ENCODE measurements at places on chromosomes 1 and 21. TPM values are rescaled to one million over a fixed set of nuclear protein-coding genes. Genes with fewer than 3 reads are reported as not detected.

The RHBG gene
- not detected for total RNA-seq

The DNAJC6 gene
- total RNA-seq: 0.06 TPM

The CNIH3 gene
- 7.8 TPM for total RNA-seq

DNA sequence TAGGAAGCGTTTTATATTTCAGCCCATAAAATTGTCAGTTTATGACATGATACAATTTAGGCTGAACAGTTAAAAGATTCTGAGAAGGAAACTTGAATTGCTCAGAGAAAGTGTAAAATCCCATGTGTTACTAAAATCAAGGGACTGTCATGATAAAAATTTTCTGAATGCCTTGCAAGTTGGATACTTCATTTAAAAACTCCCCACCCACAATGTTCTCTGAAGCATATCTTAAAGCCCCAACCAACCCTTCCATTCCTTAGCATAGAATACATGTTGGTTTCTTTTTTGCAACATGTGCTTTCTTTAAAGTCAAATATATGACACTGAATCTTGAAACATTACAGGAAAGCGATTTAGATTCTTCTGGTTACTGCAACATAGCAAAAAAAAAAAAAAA lies 97.4 kb downstream of the MRPL39 start:
- no peak overlapping the region for H3K4me3 ChIP-seq
- DNase-seq: no peak
- H3K36me3 ChIP-seq: no peaks in the 10 kb centered on the region

DNA sequence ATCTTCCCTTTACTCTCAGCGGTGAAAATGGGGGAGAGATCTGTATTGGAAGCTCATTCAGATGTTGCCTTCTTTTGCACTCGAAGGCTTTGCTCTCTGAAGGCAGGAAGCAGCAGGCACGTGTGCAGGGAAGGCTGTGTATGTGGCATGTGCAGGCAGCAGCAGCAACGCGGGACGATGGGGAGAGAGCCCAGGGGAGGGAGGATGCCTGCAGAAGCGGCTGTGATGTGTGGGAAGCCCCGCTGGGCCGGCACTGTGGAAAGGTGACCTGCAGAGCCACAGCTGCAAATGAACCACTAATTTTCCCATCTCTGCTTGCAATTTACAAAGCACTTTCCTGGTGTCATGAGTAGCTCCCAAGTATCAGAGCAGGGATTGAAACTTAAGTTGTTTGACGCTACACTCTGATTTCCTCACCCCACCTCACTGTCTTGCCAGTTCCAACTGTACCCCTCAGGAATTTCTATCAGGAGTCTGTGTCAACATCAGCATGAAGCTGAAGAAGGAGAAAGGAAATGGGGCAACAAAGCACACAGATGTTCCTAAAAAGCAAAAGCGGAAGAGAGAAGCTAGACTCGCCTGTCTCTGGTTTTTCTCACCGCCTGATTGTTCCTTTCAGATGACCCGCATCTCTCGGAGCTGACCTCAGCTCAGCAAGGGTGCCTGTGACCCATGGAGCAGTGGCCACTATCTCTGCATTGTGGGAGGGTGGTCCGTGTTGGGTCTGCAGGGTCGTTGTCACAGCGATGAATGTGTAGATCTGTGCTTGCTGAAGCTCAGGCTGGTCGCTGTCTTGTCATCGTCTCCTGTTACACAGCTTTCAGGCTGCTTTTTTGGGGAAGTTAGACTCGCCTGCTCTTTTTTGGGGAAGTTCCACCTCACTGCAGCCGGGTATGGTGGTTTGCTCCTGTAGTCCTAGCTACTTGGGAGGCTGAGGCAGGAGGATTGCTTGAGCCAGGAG lies 156.1 kb downstream of the KIF26B start:
- 0 out of 2 replicates have a peak, but pooled peaks cover 6% of the 10 kb centered on the region for H3K4me1 ChIP-seq
- no peak overlapping the region for H3K27ac ChIP-seq
- DNase-seq: no peak
- no peaks in the 10 kb centered on the region for H3K36me3 ChIP-seq
- no peak overlapping the region for H3K4me3 ChIP-seq
